B cell (primary cell): ENCODE measurements at places on chromosomes 7 and 10. TPM values are rescaled to one million over a fixed set of nuclear protein-coding genes. Genes with fewer than 3 reads are reported as not detected.

ADAP1 gene
- 12.9 and 15.6 TPM in 2 replicates for total RNA-seq

ASAH2 gene
- 0.44 and 1.9 TPM in 2 replicates for total RNA-seq

HSPA12A gene
- total RNA-seq = 17.7 and 18.8 TPM in 2 replicates

CHRM2 gene
- not detected in 2 replicates for total RNA-seq

RHOBTB1 gene
- total RNA-seq = 0.07 and 1.1 TPM in 2 replicates

VIPR2 gene
- not detected in 2 replicates for total RNA-seq

VSTM2A gene
- not detected in 2 replicates for total RNA-seq

CLDN4 gene
- total RNA-seq = not detected in 2 replicates

RTKN2 gene
- total RNA-seq = 0.22 and 0.53 TPM in 2 replicates

MEST gene
- total RNA-seq = 6.6 and 6.7 TPM in 2 replicates

ZP3 gene
- 0.64 and 2.1 TPM in 2 replicates for total RNA-seq

LIPM gene
- total RNA-seq = not detected in 2 replicates

MEOX2 gene
- not detected in 2 replicates for total RNA-seq

CTTNBP2 gene
- total RNA-seq = 0.27 TPM in 2 replicates

ABCB4 gene
- 40.0 and 45.0 TPM in 2 replicates for total RNA-seq

TAX1BP1 gene
- 94.7 and 104 TPM in 2 replicates for total RNA-seq

TLX1 gene
- not detected in 2 replicates for total RNA-seq

LEP gene
- not detected in 2 replicates for total RNA-seq

MYO3A gene
- total RNA-seq = 1.4 and 1.7 TPM in 2 replicates

ADAM22 gene
- 1.8 and 2.0 TPM in 2 replicates for total RNA-seq

PALD1 gene
- 2.2 and 2.4 TPM in 2 replicates for total RNA-seq

GRM3 gene
- not detected in 2 replicates for total RNA-seq

PRRT4 gene
- 0.20 TPM in 1 of 2 replicates, not detected in the other for total RNA-seq

NEUROD6 gene
- total RNA-seq = not detected in 2 replicates

UPK3B gene
- total RNA-seq = 4.9 and 6.8 TPM in 2 replicates

SUGCT gene
- 0.86 and 2.6 TPM in 2 replicates for total RNA-seq

CYTH3 gene
- total RNA-seq = 11.3 and 13.2 TPM in 2 replicates

LRRC61 gene
- 12.8 and 15.5 TPM in 2 replicates for total RNA-seq

CYP26A1 gene
- total RNA-seq = 0.29 TPM in 1 of 2 replicates, not detected in the other

CNPY1 gene
- not detected in 2 replicates for total RNA-seq

PKD1L1 gene
- total RNA-seq = 0.59 and 0.66 TPM in 2 replicates

PTN gene
- total RNA-seq = not detected in 2 replicates

PNLIPRP2 gene
- not detected in 2 replicates for total RNA-seq

BEND7 gene
- total RNA-seq = 0.41 TPM in 1 of 2 replicates, not detected in the other

TPK1 gene
- total RNA-seq = 26.4 and 29.4 TPM in 2 replicates

PDGFA gene
- total RNA-seq = 1.2 and 1.5 TPM in 2 replicates

CCL24 gene
- total RNA-seq = not detected in 2 replicates

PDE6C gene
- total RNA-seq = not detected in 2 replicates

PODXL gene
- 5.8 and 6.0 TPM in 2 replicates for total RNA-seq

FAM131B gene
- total RNA-seq = 0.05 and 0.12 TPM in 2 replicates

OR2A5 gene
- total RNA-seq = not detected in 2 replicates

FAM25C gene
- total RNA-seq = not detected in 2 replicates

ADRB1 gene
- total RNA-seq = not detected in 2 replicates

PRKAR2B gene
- total RNA-seq = 0.39 and 0.81 TPM in 2 replicates

PTPRN2 gene
- 1.5 and 2.0 TPM in 2 replicates for total RNA-seq

AGFG2 gene
- total RNA-seq = 11.0 and 11.6 TPM in 2 replicates

RBP3 gene
- not detected in 2 replicates for total RNA-seq

ZSCAN21 gene
- 12.9 and 13.2 TPM in 2 replicates for total RNA-seq

BTAF1 gene
- total RNA-seq = 78.1 and 81.7 TPM in 2 replicates

CALML3 gene
- not detected in 2 replicates for total RNA-seq

GNG11 gene
- total RNA-seq = 1.6 and 1.7 TPM in 2 replicates

IQUB gene
- total RNA-seq = 0.12 and 0.27 TPM in 2 replicates

C7orf57 gene
- not detected in 2 replicates for total RNA-seq

ZNF680 gene
- 27.3 and 27.8 TPM in 2 replicates for total RNA-seq

GSDME gene
- total RNA-seq = 10.6 and 11.9 TPM in 2 replicates

STEAP4 gene
- not detected in 2 replicates for total RNA-seq

TMED4 gene
- total RNA-seq = 84.0 and 84.1 TPM in 2 replicates

SPRN gene
- total RNA-seq = not detected in 2 replicates

SPDYE16 gene
- 0.53 and 0.69 TPM in 2 replicates for total RNA-seq
